ENCODE measurements at places on chromosomes 1 and 21.
A peak's percentile ranks its signal among the peaks of the same experiment; 100 is the strongest.

DNA sequence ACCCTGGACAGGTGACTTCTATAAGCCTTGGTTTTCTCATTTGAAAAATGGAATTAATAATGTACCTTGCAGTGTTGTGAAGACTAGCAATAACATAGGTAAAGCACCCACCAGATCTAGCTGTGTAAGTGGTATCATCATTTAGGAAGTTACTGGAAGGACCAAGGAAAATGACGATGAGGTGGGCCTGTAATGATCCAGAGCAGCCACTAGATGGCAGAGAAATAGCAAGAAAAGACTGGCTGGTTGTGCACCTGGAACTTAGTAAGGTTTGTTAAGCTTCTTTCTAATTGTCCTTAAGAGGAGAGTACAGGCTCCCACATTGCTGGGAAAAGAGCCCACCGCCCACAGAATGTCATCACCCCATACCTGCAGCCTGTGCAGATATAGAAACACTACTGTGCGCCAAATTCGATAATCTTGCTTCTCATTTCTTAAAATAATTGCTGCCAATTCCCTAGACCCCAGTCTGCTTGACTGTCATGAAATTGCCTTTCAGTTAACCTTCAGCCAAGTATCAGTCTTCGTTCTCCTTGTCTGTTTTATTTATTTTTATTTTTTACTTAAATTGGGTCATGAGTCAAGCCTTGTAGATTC is 37.2 kb downstream of the WNT4 start:
- DNase-seq: peak; percentile 47

DNA sequence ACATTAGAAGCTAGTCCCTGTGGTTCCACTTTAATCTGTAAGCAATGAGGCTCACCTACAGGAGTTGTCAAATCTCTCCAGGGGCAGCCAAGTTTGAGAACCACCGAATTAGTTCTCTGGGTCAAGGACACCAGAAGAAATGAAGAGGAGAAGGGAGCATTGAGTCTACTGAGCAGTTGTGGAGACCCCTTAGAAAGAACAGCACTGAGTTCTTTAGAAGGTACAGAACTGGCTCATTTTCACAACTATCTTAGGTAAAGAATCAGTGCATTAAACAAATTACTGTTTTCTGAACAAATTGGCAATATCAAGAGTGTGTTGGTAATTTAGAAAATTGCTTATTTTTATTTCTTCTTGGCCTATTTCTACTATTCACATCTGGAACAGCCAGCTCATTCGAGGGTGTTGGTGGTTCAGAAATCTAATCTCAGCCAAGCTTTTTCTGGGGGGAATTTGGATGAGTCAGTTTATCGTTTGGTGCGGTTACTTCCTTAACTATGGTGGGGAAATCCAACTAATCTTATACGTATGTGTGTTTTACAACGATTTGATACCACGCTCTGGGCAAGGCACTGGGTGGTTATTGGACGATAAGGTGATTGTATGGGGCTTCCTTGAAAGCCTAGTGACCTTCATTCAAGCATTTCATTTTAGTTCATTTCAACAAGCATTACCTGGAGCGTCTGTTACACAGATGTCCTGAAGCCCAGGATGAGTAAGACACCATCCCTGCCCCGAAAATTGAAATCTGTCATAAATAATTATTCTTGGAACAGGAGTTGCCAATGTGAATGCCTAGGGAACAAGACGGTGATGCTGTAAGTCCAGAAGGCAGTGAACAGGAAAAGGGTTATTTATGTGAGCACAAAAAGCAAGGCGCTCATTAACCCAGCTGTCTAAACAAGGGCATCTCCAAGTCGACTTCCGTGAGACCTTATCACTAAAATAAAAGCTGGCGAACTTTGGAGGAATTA is 52.0 kb upstream of the TMPRSS2 start:
- no peak for DNase-seq

DNA sequence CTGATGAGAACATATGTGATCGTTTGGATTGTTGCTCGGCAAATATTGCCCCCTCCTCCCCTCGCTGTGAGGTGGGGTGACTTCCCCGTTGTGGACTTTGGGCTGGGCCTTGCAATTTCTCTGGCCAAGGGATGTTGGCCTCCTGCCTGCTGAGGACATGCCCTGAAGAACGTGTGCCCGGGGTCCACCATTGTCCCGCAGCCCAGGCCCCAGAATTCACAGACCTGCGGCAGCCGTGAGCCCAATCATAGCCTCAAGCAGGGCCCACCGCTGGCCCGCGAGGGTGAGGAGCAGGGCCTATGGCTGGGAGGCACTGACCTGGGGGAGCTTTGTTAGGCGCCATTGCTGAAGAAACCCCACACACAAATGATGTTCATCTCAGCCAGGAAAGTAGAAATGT is 58.3 kb upstream of the ACTRT2 start:
- DNase-seq: no peak

GRCh38 chr1:164054331-164054730 is 504.7 kb upstream of the PBX1 start:
- no peak for DNase-seq

Measured in activated CD4-positive, alpha-beta T cell treated with anti-CD3 and anti-CD28 coated beads, Interleukin-2, amount 10 ng/mL, durations not matched to agents 7 days and 5 days (primary cell).